ENCODE measurements at places on chromosomes 12 and 14.

DNA sequence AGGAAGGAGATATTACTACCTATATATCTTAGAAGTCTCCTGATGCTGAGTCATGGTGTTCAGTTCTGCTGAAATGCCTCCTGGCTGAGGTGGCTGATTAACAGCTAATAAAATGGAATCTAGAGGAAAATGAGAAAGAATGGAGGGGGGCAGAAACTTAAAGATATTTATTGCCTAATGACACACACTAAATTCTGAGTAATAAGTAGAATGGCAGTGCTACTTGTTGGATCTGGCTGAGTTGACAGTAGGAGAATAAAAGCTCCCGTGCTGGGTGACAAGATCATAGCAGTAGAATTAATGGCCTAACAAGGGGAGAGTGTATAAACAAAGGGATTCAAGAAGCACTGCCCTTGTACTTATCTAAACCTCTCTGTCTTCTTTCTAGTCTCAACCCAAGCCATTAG lies 137.5 kb downstream of the CNTN1 start:
- H3K4me3 ChIP-seq: no peak overlapping the region
- H3K27ac ChIP-seq: no peak overlapping the region
- no peaks in the 10 kb centered on the region for H3K4me1 ChIP-seq
- DNase-seq: no peak
- peaks cover 2% of the 10 kb centered on the region for H3K27me3 ChIP-seq

- peaks cover 4% of the 10 kb centered on the region for H3K4me1 ChIP-seq
- peaks cover 31% of the 10 kb centered on the region for H3K36me3 ChIP-seq
- H3K4me3 ChIP-seq: no peak overlapping the region
These were observed 38.9 kb downstream of the SFSWAP start for GRCh38 chr12:131749618-131750315.

DNA sequence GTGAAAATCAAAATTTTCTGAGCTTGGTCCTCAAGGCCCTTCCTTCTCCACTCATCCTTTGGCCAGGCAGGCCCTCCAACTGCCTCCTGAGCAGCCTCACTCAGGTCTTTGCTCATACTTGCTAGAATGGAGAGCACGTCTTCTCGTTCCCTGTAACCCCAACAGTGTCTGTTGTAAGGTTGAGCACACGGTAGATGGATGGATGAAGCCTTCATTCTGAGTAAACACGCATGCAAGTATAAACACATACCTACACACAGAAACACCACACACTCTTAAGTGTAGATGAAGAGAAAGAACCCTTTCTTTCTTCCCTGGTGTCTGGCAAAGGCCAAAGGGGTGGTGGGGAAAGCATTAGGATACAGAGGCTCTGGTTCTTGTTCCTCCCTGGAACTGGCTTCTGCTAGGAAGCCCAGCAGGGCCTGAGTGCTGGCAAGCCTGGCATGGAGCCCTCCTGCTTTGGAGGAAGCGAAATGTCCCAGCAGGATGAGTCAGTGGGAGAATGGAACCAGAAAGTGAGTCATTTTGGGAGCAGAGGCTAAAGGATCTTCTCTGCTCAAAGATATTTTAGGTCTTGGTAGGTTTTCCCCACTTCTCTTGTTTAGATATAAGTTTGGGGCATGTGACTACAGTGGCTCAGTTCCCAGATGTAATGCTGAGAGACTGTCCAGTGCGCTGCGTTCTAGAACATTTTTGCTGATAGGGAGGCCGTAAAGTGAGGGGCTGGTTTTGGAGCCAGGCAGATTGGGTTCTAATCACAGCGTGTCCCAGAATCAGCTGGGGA lies 127.4 kb downstream of the CACNA1C start:
- no peak for DNase-seq
- H3K36me3 ChIP-seq: no peaks in the 10 kb centered on the region
- peaks cover 32% of the 10 kb centered on the region for H3K27me3 ChIP-seq
- no peak overlapping the region for H3K4me3 ChIP-seq

DNA sequence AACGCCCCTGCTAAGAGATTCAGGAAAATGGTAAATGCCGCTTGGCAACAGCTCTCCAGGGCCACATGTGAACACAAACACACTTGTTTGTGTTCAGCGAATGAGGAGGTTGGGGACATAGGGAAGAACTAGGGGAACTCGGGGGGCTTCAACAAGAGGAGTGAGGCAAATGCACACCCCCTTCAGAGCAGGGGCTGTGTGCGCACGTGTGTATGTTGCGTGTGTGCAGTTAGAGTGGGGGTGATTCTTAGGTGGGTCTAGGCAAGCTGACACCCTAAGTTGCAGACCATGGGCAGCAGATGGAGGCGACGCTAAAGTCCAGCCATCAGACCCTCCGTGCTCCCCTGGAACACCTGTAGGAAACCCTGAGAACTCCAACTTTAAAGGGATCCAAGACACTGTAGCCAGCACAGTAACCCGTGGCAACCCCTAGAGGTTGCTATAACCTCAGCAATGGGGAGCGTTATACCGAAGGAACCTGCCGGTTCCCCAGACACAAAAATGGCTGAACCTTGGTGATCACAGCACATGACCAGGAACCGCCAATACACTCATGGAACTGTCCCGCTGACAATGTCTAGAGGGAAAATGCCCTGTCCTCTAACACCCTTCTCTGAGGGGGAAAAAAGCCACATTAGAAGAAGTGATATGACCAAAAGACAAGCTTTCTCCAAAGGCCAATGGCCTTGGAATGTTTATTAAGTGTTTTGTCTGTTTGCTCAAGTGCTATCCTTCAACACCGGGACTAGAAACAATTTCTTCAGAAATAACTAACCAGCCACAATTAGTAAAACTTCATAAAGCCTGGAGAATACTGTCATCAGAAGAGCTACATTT lies 86.5 kb upstream of the CEP83 start:
- no peak for DNase-seq
- peaks cover 19% of the 10 kb centered on the region for H3K36me3 ChIP-seq
- no peak overlapping the region for H3K27ac ChIP-seq
- no peaks in the 10 kb centered on the region for H3K27me3 ChIP-seq

DNA sequence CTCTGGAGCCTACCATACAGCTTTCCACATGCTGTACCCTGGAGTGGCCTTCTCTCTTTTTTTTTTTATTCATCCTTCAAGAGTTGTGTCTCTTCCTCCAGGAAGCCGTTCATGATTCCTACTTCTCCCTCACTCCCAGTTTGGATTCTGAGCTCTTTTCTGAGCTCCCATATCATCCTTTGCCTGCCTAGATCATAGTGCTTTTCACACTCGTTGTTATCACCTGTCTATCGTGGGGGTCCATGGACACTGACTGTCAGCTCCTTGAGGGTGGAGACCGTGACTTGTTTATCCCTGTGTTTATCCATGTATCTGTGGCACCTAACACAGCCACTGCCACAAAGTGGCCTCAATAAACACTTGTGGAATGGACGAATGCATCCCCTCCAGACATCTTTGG lies 7.0 kb downstream of the AK7 start:
- peaks cover 16% of the 10 kb centered on the region for H3K27me3 ChIP-seq
- H3K27ac ChIP-seq: no peak overlapping the region
- no peaks in the 10 kb centered on the region for H3K36me3 ChIP-seq
- DNase-seq: no peak
- H3K4me3 ChIP-seq: no peak overlapping the region
- H3K4me1 ChIP-seq: no peaks in the 10 kb centered on the region

- peaks cover 2% of the 10 kb centered on the region for H3K27me3 ChIP-seq
- no peaks in the 10 kb centered on the region for H3K36me3 ChIP-seq
- no peak for DNase-seq
- no peak overlapping the region for H3K27ac ChIP-seq
- H3K4me1 ChIP-seq: peaks cover 15% of the 10 kb centered on the region
- H3K4me3 ChIP-seq: no peak overlapping the region
These were observed 3.5 kb upstream of the RND1 start for GRCh38 chr12:48869191-48869590.

DNA sequence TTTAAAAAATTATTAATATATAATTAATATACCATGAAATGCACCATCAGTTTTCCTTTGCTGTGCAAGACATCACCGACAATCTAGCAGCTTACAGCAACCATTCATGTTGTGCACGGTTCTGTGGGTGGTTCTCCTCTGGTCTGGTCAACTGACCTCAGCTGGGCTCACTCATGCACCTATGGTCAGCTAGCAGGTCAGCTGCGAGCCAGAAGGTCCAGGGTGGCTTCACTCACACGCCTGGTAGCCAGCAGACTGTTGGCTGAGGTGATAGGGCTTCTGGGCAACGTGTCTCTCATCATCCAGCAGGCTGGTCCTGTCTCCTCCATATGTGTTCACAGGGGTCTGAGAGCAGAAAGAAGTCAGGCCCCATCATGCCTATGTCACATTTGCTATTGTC lies 210.4 kb downstream of the KIF26A start:
- peaks cover 2% of the 10 kb centered on the region for H3K4me1 ChIP-seq
- H3K4me3 ChIP-seq: no peak overlapping the region
- DNase-seq: no peak
- peaks cover 21% of the 10 kb centered on the region for H3K27me3 ChIP-seq
- no peak overlapping the region for H3K27ac ChIP-seq

GRCh38 chr12:96669786-96670185 lies 180.4 kb downstream of the CFAP54 start:
- H3K36me3 ChIP-seq: no peaks in the 10 kb centered on the region
- H3K4me1 ChIP-seq: no peaks in the 10 kb centered on the region
- peaks cover 7% of the 10 kb centered on the region for H3K27me3 ChIP-seq

DNA sequence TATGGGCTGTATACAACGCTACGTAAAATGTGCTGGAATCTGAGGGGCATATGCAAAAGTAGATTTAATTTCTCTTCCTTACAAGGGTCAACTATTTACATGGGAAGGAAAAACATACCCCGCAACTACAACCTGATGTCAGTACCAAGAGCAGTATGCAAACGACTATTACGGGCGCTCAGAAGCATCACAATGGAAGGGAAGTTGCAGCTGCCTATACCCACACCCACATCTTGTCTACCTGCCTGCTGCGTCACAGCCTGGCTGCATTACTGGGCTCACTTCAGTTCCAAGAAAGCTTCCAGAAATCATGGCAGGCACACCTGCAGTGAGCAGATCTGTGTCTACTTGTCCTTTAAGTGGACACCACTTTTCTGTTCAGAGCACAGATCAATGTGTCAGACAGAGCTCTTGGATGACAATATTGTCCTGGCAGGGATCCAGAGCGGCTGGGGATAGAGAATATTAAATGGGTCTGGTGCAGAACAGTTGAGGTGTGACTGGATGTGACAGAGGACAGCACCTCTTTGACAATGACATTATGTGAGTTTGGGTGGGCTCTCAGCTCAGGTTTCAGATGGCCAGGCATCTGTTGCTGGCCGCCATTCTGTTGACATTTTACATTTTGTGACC lies 41.5 kb upstream of the GNG2 start:
- peaks cover 5% of the 10 kb centered on the region for H3K27me3 ChIP-seq
- no peaks in the 10 kb centered on the region for H3K36me3 ChIP-seq
- no peak overlapping the region for H3K4me3 ChIP-seq
- H3K27ac ChIP-seq: no peak overlapping the region
- peaks cover 8% of the 10 kb centered on the region for H3K4me1 ChIP-seq

GRCh38 chr12:22935090-22935489 lies 310.1 kb downstream of the ETNK1 start:
- no peaks in the 10 kb centered on the region for H3K36me3 ChIP-seq
- no peak for DNase-seq
- no peaks in the 10 kb centered on the region for H3K27me3 ChIP-seq
- no peak overlapping the region for H3K4me3 ChIP-seq
- no peak overlapping the region for H3K27ac ChIP-seq

- H3K27ac ChIP-seq: no peak overlapping the region
- no peaks in the 10 kb centered on the region for H3K36me3 ChIP-seq
- H3K4me1 ChIP-seq: peaks cover 35% of the 10 kb centered on the region
- DNase-seq: no peak
- H3K27me3 ChIP-seq: peaks cover 1% of the 10 kb centered on the region
These were observed 330.2 kb downstream of the DPF3 start for GRCh38 chr14:72563676-72564075.

- peaks cover 30% of the 10 kb centered on the region for H3K27me3 ChIP-seq
- H3K36me3 ChIP-seq: no peaks in the 10 kb centered on the region
- H3K4me1 ChIP-seq: peaks cover 24% of the 10 kb centered on the region
- H3K27ac ChIP-seq: no peak within 1 kb of the TSS
- H3K4me3 ChIP-seq: peak within 1 kb of the TSS; percentile 65
These were observed at the start of gene COL2A1 for GRCh38 chr12:48004053-48004941. Gene COL2A1 (minus strand): TSS chr12:48004476. CDS start chr12:48004321, 155 bp downstream.

DNA sequence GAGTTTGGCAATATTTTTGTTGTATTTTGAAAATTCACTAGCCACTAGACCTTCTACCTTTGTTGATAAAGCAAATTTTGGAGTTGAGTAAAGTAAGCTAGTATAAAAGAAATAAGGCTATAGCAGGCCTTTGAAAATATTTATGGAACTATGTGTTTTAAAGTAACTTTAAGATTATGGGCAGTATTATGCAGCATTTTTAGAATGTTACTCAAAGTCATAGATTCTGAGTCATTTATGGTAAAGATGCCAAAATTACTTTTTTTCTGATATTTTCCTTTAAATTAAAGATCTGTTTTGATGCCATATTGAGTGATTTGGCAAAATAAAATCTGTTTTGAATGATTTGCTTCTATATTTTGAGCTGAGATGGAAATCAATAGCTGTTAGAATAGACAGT lies 57.2 kb downstream of the SYNE2 start:
- peaks cover 9% of the 10 kb centered on the region for H3K4me1 ChIP-seq
- H3K27ac ChIP-seq: no peak overlapping the region

- H3K27ac ChIP-seq: no peak overlapping the region
- H3K4me3 ChIP-seq: no peak overlapping the region
- no peaks in the 10 kb centered on the region for H3K4me1 ChIP-seq
- no peaks in the 10 kb centered on the region for H3K36me3 ChIP-seq
These were observed 19.8 kb upstream of the DLK1 start for GRCh38 chr14:100706860-100707259.

GRCh38 chr14:92407410-92407809 lies 84.4 kb downstream of the SLC24A4 start:
- peak; percentile 3 for DNase-seq
- peaks cover 3% of the 10 kb centered on the region for H3K27me3 ChIP-seq
- H3K27ac ChIP-seq: no peak overlapping the region

DNA sequence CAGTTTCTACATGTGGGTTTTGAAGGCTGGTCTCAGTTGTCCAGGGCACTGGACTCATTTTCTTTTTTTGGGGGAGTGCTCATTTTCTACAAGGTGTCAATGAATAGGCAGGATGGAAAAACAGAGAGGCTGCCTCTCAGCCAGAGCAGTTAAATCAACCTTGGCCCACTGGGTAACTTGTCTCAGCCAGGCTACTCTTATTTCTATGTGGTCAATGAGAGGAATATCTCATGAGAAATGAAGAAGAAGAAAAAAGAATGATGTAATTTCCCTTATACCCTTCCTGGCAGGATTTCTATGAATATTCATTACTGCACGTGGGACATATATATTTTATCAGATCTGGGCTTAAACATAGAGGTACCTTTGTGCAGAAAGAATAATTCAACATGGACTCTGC lies 155.2 kb upstream of the E2F7 start:
- H3K27me3 ChIP-seq: peaks cover 7% of the 10 kb centered on the region
- H3K4me3 ChIP-seq: no peak overlapping the region
- no peaks in the 10 kb centered on the region for H3K4me1 ChIP-seq
- DNase-seq: no peak

GRCh38 chr12:109250523-109250922 lies 58.6 kb downstream of the FOXN4 start:
- no peak for DNase-seq
- H3K27ac ChIP-seq: no peak overlapping the region
- H3K27me3 ChIP-seq: no peaks in the 10 kb centered on the region
- no peaks in the 10 kb centered on the region for H3K4me1 ChIP-seq
